ENCODE measurements at places on chromosomes 1 and 21.

DNA sequence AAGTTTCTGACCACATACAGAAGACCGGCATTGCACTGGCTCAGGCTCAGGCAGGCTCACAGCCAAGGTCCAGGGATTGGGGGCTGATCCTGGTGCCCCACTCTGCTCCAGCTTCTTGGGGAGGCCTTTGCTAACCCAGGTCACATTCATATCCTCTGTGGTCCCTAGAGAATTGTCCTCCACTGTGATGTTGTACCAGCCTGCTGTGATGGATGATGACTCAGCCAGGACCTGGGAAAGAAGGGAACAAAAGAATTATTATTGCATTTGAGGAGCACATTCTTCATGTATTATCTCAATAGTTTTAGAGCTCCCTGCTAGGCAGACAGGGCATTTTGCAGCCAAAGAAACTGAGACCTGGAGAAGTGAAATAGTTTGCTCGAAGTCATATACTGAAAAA lies 114.3 kb upstream of the ETV3 start:
- no peak for DNase-seq
- no peak overlapping the region for H3K27ac ChIP-seq
- no peaks in the 10 kb centered on the region for H3K27me3 ChIP-seq
- no peaks in the 10 kb centered on the region for H3K36me3 ChIP-seq
- H3K4me1 ChIP-seq = no peaks in the 10 kb centered on the region

DNA sequence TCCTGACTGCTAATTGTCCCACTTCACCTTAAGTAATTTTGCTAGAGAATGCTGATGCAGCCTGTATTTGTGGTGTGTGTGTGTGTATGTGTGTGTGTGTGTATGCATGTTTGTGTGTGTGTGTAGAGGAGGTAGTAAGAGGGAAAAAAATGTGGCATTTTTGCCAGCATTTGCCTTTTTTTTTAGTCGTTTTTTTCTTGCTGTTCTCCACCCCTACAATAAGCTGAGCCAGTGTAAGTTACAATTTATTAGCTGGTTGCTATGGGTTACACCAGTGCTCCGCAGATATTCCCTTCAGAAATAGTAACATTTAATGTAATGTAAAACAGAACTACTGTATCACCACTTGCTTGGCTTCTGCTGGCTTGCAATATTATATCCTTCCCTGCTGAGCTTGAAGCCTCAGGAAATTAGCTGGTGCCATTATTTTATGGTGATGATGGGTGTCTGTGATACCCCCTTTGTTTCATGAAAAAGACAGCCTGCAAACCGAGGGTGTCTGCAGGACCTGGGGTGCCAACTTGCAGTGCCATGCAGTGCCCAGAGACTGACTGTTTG lies 23.4 kb upstream of the IGSF3 start:
- peaks cover 10% of the 10 kb centered on the region for H3K4me1 ChIP-seq
- no peak overlapping the region for H3K27ac ChIP-seq
- DNase-seq = no peak
- peaks cover 4% of the 10 kb centered on the region for H3K27me3 ChIP-seq
- no peaks in the 10 kb centered on the region for H3K36me3 ChIP-seq

DNA sequence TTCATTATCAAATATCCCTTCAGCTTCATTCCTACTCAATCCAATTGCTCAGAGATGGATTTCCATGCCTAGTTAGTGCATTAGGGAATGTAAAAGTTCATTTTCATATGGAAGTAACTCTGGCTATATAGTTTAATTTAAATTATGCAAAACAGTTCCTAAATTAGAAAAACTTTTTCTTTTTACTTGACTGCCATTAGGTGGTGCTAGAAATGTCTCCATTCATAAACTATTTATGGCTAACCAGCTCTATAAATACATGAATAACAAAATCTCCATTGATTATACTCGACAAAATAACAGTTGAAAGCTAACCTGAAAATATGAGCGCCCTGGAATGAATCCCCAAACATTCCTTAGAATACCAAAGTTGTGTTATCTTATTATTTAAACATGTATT lies 311.4 kb downstream of the USH2A start:
- H3K27ac ChIP-seq = no peak overlapping the region
- H3K27me3 ChIP-seq = no peaks in the 10 kb centered on the region
- H3K36me3 ChIP-seq = no peaks in the 10 kb centered on the region
- H3K4me3 ChIP-seq = no peak overlapping the region

DNA sequence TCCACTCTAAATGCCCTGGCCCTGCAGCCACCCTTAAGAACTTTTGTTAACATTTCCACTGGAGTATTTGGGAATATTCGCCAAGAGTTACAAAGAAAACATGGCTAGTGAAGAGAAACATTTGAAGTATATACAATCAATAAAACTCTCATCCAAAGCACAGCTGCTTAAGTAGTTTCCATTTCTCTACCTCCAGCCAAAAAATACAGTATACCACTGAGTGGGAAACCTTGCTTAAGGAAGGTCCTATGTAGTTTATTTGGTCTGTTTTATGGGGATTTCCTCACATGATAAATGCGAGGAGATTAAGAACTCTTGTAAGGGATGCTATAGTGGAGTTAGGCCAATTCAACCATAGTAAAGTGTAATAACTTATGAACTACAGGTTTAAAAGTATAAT lies 382.5 kb downstream of the NEGR1 start:
- H3K27ac ChIP-seq = no peak overlapping the region
- H3K27me3 ChIP-seq = no peaks in the 10 kb centered on the region
- no peaks in the 10 kb centered on the region for H3K4me1 ChIP-seq
- no peak overlapping the region for H3K4me3 ChIP-seq
- no peak for DNase-seq

GRCh38 chr1:45411510-45411899 lies 71.3 kb upstream of the MUTYH start:
- no peaks in the 10 kb centered on the region for H3K4me1 ChIP-seq
- no peak for DNase-seq
- H3K4me3 ChIP-seq = no peak overlapping the region
- H3K27ac ChIP-seq = no peak overlapping the region

GRCh38 chr1:244778344-244778743 lies 57.1 kb upstream of the COX20 start:
- no peaks in the 10 kb centered on the region for H3K36me3 ChIP-seq
- peaks cover 4% of the 10 kb centered on the region for H3K4me1 ChIP-seq
- peak; percentile 72 for DNase-seq
- H3K27ac ChIP-seq = peak overlapping the region; percentile 8
- H3K4me3 ChIP-seq = no peak overlapping the region

- H3K36me3 ChIP-seq = no peaks in the 10 kb centered on the region
- H3K4me1 ChIP-seq = peaks cover 9% of the 10 kb centered on the region
- no peaks in the 10 kb centered on the region for H3K27me3 ChIP-seq
- peak; percentile 85 for DNase-seq
- H3K27ac ChIP-seq = peak overlapping the region; percentile 59
- H3K4me3 ChIP-seq = peak overlapping the region; percentile 37
Measured at GRCh38 chr1:59026472-59026948, 242.7 kb upstream of the JUN start.
